Left renal pelvis (tissue), 4 donors: ENCODE measurements at places on chromosomes 6 and 20. TPM values are rescaled to one million over a fixed set of nuclear protein-coding genes. Genes with fewer than 3 reads are reported as not detected.

DNA sequence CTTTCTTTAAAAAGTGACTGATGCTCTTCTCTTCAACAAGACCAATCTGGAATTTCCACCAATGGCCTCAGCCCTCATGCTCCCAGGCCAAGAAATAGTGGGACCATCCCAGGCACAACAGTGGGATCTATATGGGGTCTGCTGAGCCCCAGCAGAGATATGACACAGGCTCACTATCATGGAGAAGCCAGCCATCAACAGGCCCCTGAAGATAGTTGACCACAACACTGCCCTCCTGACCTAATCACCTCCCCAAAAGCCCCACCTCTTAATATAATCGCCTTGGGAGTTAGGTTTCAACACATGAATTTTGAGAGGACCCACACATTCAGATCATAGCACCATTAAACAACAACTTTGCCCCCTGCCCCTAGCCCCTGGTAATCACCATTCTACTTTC is 16.8 kb upstream of the MCM3 start:
- DNase-seq: no peak

DNA sequence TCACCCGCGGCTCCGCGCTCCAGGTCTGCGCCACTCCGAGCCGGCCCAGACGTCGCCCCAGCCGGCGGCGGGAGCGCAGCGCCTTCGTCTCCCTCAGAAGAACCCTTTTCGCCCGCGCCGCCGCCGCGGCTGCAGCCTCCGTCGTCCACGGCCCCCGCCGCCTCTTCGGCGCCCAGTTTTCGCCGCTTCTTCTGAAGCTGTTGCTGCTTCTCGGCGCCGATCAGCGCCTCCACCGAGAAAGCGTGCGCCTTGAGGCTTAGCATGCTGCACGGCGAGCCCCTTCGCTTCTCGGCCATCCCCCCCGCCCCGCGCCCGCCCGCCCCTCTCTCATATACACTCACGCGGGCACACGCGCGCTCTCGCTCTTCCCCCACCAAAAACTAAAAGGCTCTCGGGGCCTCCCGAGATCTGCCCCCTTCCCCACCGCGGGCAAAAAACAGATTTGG is 489 bp downstream of the TBX18 start:
- no peak for DNase-seq

GRCh38 chr6:42041481-42042053 is 8.8 kb upstream of the TAF8 start:
- no peak for DNase-seq

DNA sequence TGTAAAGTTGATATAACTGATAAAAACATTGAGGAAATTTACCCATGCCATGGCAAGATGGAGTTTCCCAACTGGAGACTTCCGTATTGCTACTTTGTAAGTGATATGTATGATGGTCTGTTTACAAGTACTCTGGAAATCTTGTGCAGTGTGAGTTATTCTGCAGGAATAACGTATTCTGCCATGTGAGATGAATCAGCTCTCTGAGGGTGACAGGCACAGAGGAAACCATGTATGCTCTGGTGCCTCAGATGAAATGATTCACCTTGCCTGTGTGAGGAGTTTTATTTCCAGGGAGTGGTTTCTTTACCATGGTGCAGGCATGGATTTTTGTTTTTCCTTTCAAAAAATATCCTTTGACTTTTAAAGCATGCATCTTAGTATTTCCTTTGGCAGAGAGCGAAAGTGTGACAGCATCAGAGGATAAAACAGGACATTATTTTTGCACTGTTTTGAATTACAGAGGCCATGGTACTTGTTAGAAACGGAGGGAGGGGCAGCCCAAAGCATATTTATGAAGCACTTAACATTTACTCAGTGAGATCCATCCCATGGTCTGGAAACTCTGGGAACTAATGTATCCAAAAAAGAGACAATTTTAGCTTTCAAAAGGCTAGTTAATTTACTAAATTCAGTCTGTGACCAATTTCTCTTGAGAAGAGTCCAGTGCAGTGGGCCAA is 36.0 kb upstream of the MTRF1L start:
- no peak for DNase-seq

Gene METTL24
- 12.5 TPM for polyA plus RNA-seq

Gene ARFGEF3
- polyA plus RNA-seq: 1.2 TPM
